ENCODE measurements at places on chromosomes 2 and 18.

DNA sequence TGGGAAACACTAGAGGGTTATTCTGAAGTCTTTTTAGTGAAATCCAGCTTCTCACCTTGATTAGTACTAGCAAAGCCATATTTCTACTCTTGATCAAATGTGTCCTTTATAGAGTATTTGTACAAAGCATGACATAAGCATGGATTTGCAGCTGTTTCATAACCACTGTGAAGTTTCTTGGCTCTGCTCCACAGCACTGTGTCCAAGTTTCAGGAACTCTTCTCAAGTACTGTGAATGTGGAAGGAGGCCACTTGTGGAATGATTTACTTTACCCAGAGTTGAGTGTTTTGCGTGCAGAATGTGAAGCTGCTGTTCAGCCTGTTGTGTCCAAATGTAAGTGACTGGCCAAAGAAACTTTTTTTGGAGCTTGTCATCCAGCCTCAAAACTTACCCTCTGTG lies 16.2 kb upstream of the MAPRE2 start:
- DNase-seq = no peak

GRCh38 chr2:237118025-237118424 lies 32.3 kb downstream of the COPS8 start:
- peak; percentile 39 for DNase-seq

- no peak for DNase-seq
These were observed 92.2 kb upstream of the CHRNA1 start for GRCh38 chr2:174856447-174856846.

- no peak for DNase-seq
These were observed 28.8 kb upstream of the EVA1A start for GRCh38 chr2:75589391-75590105.

GRCh38 chr2:9652898-9653479 lies 22.2 kb upstream of the YWHAQ start:
- DNase-seq = no peak

- DNase-seq = no peak
These were observed 117.8 kb downstream of the PTPRM start for GRCh38 chr18:7684966-7685365.

DNA sequence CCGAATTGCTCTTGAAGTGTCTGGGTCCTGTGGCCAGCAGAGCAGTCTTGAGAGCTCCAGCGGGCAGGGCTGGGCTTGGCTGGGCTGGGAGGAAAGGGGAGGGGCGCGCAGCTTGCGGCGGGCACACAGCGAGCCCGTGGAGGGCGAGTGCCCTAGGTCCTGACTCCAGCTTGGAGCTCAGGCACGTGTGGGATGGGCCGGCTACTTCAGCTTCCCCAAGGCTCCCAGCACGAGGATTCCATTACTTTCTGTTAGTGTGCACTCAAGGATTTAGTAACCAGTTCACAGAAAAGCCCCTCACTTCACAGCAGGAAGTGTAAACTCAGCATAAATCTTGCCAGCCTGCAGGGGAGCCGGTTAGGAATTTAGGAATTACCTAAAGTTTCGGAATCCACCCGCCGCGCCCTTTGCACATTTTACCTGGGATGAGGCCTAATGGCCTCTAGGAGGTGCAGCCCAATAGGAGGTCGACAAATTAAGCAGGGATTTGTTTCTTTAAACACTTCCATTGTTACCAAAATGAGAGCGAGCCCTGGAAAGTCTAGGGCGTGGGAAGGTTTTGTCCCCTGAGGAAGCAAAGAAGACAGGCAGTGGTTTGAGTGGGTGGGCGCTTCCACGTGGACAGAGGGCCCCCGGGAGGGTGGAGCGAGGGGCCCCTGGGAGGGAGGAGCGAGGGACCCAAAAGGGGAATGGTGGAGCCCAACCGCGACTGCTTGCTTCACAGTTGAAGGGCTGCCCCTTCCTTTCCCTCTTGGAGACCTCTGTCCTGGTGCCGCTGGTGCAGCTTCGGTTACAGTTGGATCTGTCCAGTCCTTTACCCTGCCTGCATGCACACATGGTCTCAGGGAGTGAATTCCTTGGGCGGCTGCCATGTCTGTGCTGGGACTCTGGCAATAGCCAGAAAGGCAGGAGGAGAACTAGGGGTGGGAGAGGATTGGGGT lies 93.3 kb downstream of the CTAGE1 start:
- peak; percentile 81 for DNase-seq

DNA sequence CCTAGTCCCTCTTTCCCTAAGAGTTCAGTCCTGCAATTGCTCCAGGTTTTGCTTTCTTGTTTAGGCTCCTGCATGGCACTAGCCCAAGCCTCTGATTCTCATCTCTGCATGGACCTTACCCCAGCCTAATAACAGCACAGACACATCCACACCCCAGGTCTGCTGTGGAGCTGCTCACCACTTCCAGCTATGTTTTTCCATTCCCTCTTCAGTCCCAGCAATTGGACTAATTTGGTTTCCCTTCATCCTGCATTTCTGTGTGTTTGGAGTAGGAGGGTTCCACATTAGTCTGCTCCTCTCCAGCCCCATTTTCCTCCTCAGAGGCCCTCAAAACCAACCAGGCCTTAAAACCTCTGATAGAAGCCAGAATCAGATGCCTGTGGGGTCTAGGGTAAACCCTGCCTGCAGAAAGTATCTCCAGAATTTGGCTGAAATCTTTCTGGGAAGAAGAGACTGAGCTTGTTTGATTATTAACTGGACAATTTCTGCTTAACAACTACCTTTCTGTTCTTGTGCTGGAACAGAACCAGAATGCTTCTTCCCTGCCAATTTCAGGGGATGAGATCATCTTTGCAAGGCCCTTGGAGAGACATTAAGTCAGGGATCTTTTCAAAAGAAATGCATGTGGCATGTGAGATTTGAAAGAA lies 95.9 kb downstream of the GFPT1 start:
- DNase-seq = no peak

- no peak for DNase-seq
These were observed 330.5 kb downstream of the KCNS3 start for GRCh38 chr2:18208956-18209355.

- DNase-seq = no peak
These were observed 4.0 kb downstream of the IMP4 start for GRCh38 chr2:130346741-130347066.

GRCh38 chr18:4581966-4582365 lies 126.9 kb upstream of the DLGAP1 start:
- no peak for DNase-seq

- no peak for DNase-seq
These were observed 1544.4 kb downstream of the LRP1B start for GRCh38 chr2:140586379-140586778.

GRCh38 chr2:132690664-132691303 lies 20.8 kb upstream of the LYPD1 start:
- no peak for DNase-seq

- no peak for DNase-seq
These were observed 46.8 kb upstream of the FZD5 start for GRCh38 chr2:207816546-207816945.

DNA sequence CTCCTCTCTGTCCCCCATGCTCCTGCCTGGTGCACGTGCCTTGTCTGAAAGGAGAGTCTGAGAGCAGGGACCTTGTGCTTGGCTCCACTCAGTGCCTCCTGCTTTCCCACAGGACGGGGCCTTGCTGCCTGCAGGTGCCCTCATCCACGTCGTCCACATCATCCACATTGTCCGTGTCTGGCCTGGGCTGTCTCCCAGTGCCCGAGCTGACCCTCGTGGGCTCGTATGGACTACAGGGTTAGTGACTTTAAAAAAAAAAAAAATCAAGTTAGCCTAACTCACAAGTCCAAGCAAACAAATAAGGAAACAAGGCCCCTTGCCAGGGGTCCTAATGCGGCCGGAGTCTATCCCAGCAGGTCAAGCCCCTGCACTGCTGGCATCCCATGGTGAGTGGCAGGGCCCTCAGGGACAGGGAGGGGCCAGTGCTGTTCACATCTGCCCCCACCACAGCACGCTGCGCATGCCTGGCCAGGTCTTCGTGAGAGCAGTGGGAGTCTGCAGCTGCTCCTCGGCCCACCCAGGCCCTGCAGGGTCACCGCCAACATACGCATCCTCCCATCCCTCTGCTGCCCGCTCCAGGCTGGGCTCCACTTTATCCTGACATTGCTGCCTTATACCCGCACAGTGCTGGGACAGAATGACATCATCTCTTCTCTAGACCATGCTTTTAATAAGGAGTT lies 232.6 kb downstream of the NDUFA10 start:
- peak; percentile 7 for DNase-seq

GRCh38 chr2:118490330-118490729 lies 357.1 kb downstream of the EN1 start:
- DNase-seq = no peak

GRCh38 chr18:32771871-32772580 lies 797 bp downstream of the KLHL14 start:
- no peak for DNase-seq

DNA sequence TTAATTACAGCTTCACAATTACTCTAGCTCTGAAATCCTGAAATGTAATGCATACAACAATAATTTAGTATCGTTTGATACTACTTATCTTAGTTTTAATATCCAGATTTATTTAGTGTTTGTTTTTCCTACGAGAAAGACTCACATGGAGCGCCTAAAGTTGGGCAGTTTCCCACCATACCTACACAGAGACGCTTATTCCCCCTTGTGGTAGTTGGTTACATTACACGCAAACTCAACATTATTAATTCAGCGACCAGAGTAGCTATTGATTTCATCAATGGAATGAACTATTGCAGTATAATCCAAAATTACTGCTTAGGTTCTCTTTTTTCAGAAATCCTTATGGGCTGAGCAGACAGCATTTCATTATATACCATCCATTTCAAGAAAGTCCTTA lies 164.0 kb upstream of the REG3G start:
- peak; percentile 6 for DNase-seq

GRCh38 chr2:238113611-238114010 lies 13.5 kb downstream of the ESPNL start:
- no peak for DNase-seq

- DNase-seq = no peak
These were observed 400.3 kb downstream of the MTX2 start for GRCh38 chr2:176669398-176670174.

GRCh38 chr18:75172299-75173124 lies 36.4 kb downstream of the PTGR3 start:
- no peak for DNase-seq

GRCh38 chr18:13495961-13496360 lies 230.4 kb downstream of the FAM210A start:
- no peak for DNase-seq

DNA sequence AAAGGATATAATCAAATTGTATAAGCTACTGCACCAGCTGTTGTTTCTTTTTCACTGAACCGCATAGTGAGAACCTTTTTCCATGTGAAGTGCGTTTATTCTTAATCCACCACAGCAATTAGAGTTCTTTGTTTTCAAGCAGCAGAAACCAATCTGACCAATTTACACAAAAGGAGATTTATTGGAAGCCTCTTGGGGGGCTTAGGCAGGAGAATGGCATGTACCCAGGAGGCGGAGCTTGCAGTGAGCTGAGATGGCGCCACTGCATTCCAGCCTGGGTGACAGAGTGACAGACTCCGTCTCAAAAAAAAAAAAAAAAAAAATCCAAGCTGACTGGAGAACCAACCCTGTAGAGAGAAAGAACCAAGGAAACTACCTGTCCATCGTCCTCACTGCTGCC lies 10.0 kb downstream of the ADNP2 start:
- DNase-seq = no peak

GRCh38 chr18:79476918-79477571 lies 81.3 kb downstream of the NFATC1 start:
- DNase-seq = no peak

GRCh38 chr2:57802243-57802642 lies 244.4 kb upstream of the VRK2 start:
- no peak for DNase-seq

- DNase-seq = no peak
These were observed 69.3 kb upstream of the SNTG2 start for GRCh38 chr2:881204-881918.

GRCh38 chr2:72895759-72896281 lies 8.6 kb downstream of the SPR start:
- no peak for DNase-seq

DNA sequence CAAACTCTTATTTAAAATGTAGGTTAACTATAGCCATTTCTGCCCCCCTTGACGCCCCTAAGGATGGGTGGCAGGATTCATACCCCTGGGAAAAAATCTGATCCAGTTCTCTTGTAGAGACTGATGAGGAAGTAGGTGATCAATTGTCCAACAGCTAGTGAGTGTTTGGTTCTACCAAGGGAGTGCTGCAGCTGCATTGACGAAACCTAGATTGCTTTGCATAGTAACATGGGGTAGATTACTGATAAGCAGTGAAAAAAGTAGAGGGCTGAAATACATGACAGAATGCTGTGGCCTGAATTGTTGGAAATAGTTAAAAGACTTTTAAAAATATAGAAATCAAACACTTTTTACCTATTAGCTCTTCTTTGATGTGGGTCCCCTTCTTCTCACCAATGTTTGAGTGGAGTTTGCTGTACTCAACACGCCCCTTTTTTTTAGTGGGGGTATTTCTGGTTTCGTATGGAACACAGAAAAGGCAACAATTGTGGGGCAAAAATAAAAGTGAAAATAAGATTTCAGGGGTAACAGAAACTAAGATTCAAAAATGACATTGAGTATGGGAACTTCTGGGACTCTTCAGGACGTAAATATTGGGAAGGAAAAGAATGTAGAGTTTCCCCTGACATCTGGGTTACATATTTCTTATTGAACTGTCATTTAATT lies 66.2 kb downstream of the MAIP1 start:
- DNase-seq = no peak

DNA sequence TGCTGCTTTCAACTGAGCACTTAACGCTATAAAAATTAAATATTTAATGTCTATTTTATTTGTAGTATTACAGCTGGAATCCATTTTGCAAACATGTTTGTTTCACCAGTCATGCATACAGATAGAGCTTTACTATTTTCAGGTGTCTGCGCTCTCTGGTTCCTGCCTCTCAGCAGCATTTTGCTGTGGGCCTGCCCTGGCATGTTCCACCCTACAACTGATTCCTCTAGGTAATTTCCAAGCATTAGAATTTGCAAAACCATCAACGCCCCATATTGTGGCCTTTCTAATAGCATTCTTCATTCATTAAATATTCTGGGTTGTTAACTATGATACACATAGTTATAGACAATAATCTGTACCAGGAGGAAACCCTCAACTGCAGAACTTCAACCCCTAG lies 266.4 kb upstream of the DLGAP1 start:
- no peak for DNase-seq

- no peak for DNase-seq
These were observed 270.4 kb downstream of the FIGN start for GRCh38 chr2:163465440-163465839.

- DNase-seq = no peak
These were observed 548.8 kb downstream of the PARD3B start for GRCh38 chr2:205094031-205094430.

DNA sequence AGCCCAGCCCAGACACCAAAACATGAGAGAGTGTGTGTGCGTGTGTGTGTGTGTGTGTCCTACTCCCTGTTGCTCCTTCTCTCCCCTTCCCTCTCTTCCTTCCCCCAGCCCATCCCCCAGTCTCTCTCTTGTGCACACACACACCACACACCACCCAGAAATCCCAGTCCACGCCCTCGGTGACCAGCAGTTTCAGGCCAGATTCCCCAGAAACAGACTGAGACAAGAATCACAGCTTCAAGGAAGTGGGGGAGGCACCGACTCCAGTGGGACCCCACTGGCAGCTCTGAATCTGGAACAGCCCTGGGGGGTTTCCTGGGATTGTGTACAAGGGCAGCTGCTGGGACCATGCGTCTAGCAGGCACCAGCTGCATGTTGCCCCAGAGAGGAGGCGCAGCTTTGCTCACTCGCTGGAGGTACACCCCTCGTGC lies 113.5 kb downstream of the NDUFA10 start:
- DNase-seq = peak; percentile 71

Measured in inflammatory macrophage (primary cell).